ENCODE measurements at places on chromosomes 11 and 22. TPM values are rescaled to one million over a fixed set of nuclear protein-coding genes. Genes with fewer than 3 reads are reported as not detected.

GRCh38 chr11:124740277-124740882 is 638 bp downstream of the NRGN start:
- no peak for DNase-seq

LARGE2 gene
- total RNA-seq, result 1.4 TPM

GRCh38 chr11:63765688-63766241 is 2.8 kb downstream of the ZFTA start:
- no peak for DNase-seq

MN1 gene
- total RNA-seq, result 0.51 TPM

DNA sequence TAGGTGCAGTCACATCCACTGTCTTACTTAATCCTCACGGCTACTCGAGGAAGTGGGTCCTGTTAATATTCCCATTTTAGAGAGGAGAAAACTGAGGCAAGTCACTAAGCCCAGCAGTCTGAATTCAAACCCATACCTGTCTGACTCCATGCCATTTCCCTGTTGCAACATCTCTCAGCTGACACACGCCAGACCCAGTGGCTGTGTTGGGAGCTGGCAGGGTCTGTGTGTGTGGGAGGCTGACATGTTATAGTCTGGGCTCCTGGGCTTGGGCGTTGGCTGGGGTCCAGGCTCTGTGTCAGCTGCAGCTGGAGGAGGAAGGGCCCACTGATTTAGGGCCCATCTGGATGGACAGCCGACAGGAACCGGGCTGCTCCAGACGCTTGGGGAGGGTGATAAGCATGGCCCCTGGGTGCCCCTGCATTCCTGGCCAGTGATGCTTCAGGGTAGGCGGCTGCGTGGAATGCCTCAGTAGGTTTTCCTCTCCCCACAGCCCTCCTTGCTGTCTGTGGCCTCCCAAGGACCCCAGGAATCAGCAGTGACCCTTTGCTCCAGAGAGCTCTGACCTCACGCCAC is 562.5 kb downstream of the MN1 start:
- no peak for DNase-seq

DNA sequence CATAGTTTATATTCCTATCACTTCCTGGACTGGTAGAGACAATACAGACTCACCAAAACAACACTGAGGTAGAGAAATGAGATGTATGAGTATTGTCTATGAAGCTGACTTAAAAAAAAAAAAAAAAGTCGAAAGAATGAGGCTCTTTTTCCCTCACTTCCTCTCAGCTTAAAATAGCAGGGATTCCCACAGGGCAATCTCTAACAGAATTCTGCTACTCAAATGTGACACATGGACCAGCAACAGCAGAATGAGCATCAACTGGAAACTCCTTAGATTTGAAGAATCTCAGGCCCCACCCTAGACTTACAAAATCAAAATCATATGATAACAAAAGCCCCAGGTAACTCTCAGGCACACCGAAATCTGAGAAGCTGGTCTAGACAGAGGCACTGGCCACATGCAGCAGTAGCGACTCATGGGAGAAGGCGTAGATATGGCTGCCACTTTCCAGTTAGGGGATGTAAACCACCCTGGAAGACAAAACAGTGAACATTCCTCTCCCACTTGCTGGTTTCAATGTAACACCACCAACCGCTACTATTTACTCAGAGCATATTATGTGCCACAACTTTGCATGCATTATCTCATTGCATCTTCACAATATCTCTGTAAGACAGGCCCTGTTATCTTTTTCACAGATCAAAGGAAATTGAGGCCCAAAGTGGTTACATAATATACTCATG is 128.0 kb downstream of the RBFOX2 start:
- no peak for DNase-seq

- DNase-seq, result no peak
Measured at GRCh38 chr11:121793916-121794315, 322.1 kb downstream of the BLID start.

GRCh38 chr11:66366844-66367477 is 4.6 kb downstream of the SLC29A2 start:
- no peak for DNase-seq

DNA sequence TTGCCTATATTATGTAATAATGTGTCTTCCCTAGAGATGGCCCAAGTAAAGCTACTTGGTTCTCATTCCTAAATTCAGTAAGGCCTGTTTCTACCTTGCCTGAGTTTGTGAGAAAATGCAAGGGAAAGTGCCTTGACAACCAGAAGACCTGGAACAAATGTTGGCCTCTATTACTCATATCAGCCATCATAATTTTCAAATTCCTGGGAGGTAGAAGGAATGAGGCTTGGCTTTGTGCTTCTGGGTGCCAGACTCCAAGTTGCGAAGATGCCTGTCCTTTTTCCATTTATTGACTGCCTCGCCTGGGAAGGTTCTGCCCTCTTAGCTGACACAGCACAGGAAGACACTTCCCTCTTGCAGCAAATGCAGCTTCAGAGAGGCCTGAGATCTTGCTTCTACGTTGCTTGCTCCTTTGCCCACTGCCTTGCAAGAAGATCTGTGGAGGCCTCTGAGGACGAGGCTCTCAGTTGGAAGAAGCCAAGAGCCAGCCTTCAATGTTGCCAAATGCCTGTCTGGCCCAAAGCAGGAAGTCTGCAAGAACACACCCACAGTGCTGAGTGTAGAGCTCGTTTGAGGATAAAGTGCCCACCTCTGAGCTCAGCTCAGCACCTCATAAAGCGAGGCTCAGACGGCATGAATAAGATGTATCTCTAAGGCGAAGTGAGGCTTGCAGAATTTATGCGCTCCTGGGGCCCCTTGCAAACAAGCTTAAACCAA is 120.1 kb downstream of the GALNT18 start:
- no peak for DNase-seq

PATE2 gene
- 0.18 TPM for total RNA-seq

GRCh38 chr11:15342163-15342562 is 227.4 kb downstream of the INSC start:
- no peak for DNase-seq

- no peak for DNase-seq
Measured at GRCh38 chr11:78078218-78079167, 1.2 kb downstream of the NDUFC2 start.

GRCh38 chr11:130897262-130898182 is 18.8 kb downstream of the SNX19 start:
- DNase-seq, result no peak
